ENCODE measurements at places on chromosomes 11 and 22.

DNA sequence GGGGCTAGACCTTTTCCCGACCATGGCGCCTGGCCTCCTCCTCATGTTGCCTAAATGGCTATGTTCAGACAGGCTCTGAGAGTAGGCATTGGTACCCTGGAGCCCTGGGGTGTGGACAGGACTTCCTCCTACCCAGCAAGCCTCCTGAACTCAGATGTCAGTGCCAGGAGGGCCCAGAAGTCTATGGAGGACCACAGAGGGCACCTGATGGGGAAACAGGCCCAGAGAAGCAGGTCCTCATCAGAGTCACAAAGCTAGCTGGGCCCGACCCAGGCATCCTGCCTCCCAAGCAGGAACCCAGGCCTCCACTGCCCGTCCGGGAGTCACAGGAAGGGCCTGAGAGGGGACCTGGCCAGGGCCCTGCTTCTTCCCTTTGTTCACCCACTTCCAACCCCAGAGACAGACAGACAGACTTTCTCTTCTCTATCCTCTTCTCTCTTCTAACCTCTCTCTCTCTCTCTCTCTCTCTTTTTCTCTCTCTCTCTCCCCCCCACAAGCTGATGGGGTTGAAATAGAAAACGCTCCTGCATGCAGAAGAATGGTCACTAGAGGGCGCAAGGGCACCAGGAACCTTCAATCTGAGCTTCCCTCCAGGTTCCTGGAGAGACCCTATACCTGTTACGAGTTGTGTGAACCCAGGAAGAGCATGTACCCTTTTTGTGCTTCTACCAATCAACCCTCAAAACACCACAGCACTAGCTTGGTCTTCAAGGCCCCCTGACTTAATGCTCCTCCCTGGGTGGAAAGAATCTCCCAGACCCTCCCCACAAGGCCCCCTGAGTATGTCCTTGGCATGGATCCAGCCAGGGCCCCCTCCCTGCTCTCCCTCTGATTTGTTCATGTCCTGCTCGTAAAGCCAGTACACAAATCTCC, 27.1 kb downstream of the ARAP1 start:
- peak; percentile 77 for DNase-seq

GRCh38 chr11:79413268-79413667, 27.6 kb downstream of the TENM4 start:
- DNase-seq: no peak

GRCh38 chr11:33534575-33534974, 166.1 kb downstream of the C11orf91 start:
- DNase-seq: no peak

DNA sequence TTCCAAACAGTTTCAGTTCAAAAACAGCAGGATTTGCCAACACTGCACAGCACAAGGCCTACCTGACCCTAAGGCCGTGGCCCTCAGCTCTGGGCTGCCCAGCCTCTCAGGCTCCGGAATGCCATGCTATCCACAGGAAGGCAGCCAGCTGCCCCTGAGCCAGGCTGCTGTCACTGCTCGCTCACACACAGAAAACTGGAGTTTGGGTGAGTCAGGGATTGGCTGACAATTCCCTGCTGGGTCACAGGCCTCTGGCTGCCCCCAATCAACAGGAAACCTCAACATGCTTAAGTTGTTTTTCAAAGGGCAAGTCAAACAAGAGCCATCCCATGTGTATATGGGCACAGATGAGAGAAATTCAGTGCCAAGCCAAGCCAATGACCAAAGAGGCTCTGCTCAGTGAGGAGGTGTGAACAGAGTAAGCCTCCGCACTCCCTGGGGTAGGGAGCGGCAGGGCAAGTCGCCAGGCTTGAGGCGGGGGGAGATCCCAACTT, 50.2 kb downstream of the RPL27A start:
- DNase-seq: no peak

GRCh38 chr11:57205041-57205641, 23.4 kb downstream of the LRRC55 start:
- no peak for DNase-seq

DNA sequence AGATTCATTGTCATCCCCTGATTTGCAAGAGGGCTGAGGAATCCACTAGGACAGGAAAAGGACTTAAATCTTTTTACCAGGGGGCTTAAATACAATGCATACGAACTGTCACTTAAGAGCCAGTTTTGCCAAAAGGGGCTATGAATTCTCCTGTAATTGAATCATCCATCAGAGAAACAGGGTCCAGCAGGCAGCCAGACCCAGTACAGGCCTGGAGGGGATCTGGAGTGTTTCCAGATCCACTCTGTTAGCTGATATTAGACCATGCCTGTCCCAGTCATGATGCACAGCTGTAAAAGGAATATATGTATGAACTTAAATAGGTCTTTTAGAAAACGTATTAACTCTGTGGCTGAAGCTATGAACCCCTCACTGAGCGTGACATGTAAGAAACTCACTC, 53.8 kb upstream of the PRSS23 start:
- no peak for DNase-seq

DNA sequence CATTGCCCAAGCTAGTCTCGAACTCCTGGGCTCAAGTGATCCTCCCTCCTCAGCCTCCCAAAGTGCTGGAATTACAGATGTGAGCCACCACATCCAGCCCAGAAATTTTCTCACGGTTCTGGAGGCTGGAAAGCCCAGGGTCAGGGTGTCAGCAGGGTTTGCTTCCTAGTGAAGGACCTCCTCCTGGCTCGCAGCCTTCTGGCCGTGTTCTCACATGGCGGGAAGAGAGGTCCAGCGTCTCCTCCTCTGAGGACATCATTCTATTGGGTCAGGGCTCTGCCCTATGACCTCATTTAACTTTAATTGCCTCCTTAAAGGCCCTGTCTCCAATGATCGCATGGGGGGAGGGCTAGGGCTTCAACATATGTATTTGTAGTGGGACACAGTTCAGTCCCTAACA, 38.1 kb downstream of the SDHAF2 start:
- no peak for DNase-seq

DNA sequence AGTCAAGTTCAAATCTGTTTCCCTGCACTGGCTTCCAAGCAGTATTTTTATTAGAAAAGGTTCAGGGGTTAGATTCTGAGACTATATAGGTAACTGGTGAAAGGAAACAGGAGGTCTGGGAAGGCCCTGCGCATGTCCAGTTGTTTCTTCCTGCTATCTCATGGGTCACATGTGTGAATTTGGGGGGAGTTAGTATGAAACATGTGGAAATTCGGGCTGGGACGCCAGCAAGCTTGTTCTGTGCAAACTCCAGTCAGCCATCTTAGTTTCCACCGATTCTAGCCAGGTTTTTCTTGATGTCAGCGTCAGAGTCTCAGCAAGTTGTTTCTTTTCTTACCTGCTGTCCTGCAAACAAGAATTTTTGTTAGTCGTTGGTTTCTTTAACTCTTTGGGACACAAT, 46.8 kb downstream of the NNMT start:
- no peak for DNase-seq

DNA sequence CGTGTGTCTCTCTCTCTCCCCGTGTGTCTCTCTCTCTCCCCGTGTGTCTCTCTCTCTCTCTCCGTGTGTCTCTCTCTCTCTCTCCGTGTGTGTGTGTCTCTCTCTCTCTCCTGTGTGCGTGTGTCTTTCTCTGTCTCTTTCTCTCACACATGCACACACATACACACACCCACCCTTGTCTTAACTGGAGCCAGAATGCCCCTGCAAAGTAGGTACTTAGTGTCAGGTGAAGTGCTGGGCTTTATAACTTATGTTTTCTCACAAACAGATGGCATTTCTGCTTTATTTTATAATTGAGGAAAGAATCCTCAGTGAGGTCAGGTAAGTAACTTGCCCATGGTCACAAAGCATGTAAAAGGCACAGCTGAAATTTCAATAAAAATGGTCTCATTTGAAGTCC, 106.0 kb downstream of the CSNK2A3 start:
- no peak for DNase-seq

DNA sequence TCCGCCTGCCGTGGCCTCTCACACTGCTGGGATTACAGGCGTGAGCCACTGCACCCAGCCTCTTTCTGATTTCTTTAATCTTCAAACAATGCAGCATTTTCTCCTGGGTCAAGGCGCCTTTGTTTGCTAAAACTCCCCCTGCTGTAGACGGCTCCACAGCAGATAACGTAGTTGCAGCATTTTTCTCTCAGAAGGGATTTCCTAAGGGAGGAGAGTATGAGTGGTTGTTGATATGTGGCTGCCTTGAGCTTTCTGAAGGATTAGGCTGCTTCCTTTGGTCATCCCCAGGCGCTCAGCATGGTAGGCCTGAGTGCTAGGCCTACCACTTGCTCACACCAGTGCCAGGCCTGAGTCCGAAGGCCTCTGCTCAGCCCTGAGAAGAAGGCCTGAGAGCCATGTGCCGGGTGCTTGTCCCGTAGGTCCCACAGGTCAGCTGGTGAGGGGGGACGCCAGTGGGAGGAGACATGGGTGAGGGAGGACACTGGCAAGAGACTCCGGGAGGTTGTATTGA, 18.1 kb downstream of the SMARCB1 start:
- no peak for DNase-seq

DNA sequence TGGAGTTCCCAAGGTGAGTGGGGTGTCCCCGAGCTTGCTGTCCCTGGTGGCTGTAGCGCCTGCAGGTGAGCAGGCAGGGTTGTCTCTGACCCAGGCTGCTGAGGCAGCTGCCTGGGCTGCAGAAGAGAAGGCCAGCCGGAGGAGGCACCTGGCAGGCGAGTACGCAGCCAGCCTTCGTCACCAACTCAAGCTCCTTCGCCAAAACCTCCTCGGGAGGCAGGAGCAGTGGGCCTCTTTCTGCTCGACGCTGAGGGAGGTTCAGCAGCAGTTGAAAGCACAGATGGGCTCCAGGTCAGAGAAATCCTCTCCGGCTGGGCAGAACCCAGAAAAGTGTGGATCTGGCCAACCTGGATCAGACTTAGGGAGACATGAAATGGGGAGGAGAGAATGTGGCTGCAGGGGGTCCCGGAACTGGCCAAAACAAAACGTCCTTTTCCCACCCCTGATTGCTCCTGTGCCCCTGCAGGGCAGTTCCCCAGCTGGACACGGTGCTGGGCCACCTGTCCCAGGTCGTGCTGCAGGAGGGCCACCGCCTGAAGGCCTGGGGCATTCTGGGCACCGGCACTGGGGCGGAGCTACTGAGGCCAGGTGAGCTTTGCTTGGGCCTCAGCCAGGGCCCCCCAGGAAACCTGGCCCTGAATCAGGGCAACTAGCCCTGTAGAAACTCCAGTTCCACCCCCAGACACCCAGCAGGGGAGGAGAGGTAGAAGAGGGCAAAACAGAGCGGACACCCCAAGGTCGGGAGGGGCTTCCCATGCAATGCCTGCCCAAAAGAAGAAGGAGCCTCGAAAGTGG, 56.7 kb downstream of the BTG4 start:
- no peak for DNase-seq
